ENCODE measurements at places on chromosomes 13 and 19. TPM values are rescaled to one million over a fixed set of nuclear protein-coding genes. Genes with fewer than 3 reads are reported as not detected.

TNNT1 gene
- 0.77 TPM for total RNA-seq

COL4A2 gene
- total RNA-seq = 1,403 TPM

AKT2 gene
- total RNA-seq = 30.5 TPM

RDH8 gene
- not detected for total RNA-seq
